ENCODE measurements at places on chromosomes 2 and 18.

- DNase-seq = no peak
Observed at GRCh38 chr2:173355866-173356508, 1.3 kb downstream of the CDCA7 start.

- DNase-seq = no peak
Observed at GRCh38 chr2:86147793-86148192, 41.8 kb downstream of the PTCD3 start.

DNA sequence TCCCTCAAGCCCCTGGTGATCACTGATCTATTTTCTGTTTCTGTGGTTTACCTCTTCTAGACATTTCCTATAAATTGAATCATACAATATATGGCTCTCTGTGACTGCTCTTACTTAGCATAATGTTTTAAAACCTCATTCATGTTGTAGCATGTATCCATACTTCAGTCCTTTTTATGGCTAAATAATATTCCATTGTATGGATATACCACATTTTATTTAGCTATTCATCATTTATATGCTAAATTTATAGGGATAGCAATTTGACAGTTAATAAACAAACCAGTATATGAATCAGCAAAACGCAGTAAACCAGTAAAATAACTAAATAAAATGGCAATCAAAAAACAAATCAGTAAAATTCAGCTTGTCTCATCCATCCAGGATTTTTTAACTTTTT, 286.1 kb upstream of the HNRNPA3 start:
- no peak for DNase-seq

- no peak for DNase-seq
Observed at GRCh38 chr2:23169896-23170295, 215.1 kb upstream of the KLHL29 start.

GRCh38 chr2:224927646-224928173, 114.6 kb downstream of the DOCK10 start:
- no peak for DNase-seq
